ENCODE measurements at places on chromosomes 13 and 19. TPM values are rescaled to one million over a fixed set of nuclear protein-coding genes. Genes with fewer than 3 reads are reported as not detected.
A peak's percentile ranks its signal among the peaks of the same experiment; 100 is the strongest.

- DNase-seq, result no peak
Observed at GRCh38 chr13:93066187-93066586, 160.4 kb upstream of the GPC6 start.

- DNase-seq, result peak; percentile 59
Observed at GRCh38 chr19:18847549-18848463, 16.0 kb downstream of the UPF1 start.

DNA sequence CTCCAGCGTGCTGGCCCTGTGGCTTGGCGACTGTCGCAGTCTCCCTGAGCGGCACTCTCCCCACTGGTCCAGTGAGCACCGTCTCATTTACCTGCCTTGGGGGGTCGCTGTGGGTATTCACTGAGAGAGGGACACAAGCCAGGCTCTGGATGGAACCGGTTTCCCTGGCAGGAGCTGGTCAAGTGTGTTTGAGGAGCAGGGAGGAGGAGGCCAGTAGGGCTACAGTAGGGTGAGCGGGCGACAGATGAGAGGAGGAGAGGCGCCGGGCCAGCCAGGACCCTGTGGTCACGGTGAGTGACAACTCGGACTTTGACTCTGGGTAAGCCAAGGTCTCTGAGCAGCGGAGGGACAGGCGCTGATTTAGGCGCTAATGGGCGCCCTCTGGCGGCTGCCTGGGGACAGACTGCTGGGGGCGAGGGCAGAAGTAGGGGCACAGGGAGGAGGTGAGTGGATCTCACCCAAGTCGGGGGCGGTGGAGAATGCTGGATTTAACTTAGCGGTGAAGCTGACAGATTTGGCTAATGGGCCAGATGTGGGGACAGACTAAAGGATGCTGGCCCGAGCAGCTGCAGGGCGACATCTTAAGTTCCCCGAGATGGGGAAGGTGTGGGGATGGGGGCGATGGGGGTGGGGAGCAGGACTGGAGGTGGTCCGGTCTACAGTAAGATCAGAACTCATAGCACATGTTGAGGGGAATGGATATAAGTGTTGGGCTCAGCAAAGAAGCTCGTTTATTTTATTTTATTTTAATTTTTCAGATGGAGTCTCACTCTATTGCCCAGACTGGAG, 4.7 kb upstream of the PRMT1 start:
- peak; percentile 75 for DNase-seq

The FCER2 gene
- not detected for total RNA-seq

GRCh38 chr13:111945086-111945485, 121.9 kb upstream of the SOX1 start:
- DNase-seq, result no peak

The FCHO1 gene
- 2.2 TPM for total RNA-seq

The KLK10 gene
- 13.8 TPM for total RNA-seq

GRCh38 chr13:80979035-80979641, 638.2 kb upstream of the SPRY2 start:
- peak; percentile 78 for DNase-seq

The ZNF382 gene
- 21.0 TPM for total RNA-seq

DNA sequence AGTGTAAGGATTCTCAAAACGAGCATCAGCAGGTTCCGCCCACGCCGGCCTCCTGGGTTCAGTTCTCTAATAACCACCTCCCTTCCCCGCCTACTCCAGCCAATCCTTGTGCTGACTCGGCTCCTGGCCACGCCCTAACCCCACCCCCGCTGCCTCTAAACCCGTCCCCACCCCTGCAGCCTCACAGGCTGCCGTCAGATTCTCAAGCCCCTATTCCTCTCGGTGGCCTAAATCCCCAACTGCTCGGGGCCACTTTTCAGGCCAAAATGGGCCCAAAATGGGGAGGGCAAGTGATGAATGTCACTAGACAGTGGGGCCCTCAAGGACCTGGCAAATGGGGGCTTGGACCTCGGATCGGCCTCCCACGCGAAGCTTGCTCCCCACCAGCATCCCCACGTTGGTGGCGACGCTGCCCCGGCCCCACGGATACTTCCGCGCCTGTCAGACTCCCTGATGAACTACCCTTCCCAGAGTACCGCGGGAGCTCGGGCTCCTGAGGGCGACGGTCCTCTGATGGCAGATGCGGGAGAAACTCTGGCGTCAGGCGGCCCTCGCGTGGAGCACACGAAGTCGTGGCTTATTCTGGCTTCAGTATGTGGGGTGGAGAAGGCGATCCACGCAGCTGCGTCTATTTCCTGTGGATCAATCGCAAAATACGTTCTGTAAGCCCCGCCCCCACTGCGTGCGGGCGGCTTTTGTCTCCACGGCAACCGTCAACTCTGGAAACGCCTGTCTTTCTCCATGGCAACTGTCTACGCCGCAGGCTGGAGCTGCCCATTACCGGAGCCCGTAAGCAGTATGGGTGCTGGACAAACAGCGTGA, 24.8 kb downstream of the ZNF473 start:
- DNase-seq, result peak; percentile 83

The ZNF709 gene
- 7.0 TPM for total RNA-seq

The NLRP5 gene
- not detected for total RNA-seq

- DNase-seq, result peak; percentile 86
Observed at GRCh38 chr19:29411113-29411581, 114.6 kb upstream of the VSTM2B start.
